H1 (cell line): ENCODE measurements at places on chromosomes 2 and 18. TPM values are rescaled to one million over a fixed set of nuclear protein-coding genes. Genes with fewer than 3 reads are reported as not detected.

DNA sequence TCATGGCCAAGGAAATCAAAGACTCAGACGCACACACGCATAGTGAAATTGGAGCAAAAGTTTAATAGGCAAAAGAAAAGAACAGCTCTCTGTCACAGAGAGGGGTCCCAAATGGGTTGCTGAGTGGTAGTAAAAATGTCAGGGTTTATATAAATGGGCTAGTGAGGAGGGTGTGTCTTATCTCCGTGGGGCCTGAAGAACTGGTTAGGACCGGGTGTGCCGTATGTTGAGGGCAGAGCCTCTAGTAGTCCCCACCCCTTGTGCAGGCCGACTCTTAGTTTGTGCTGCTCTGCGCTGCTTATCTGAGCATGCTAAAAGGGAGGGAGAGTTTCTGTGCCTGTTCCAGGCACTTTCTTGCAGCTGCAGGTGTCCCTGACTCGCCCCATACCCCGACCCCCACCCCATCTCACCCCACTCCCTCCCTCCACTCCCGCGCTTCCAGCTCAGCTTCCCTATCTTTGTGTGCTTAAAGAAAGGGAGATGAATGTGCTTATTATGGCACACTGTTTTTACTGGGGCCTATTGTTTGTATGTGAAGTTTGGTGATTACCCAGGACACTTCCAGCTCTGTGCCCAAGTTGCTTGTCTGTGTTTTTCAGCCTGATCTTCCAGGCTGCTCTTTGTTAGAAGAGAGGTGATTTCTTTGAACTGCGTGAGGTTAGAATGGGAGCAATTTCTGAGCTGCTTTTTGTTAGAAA is 167.4 kb downstream of the SPAG16 start:
- no peak for DNase-seq
- no peak overlapping the region for H3K27ac ChIP-seq
- no peaks in the 10 kb centered on the region for H3K36me3 ChIP-seq
- H3K27me3 ChIP-seq: no peaks in the 10 kb centered on the region

- no peak for DNase-seq
- H3K4me1 ChIP-seq: no peaks in the 10 kb centered on the region; the same call in 1 of the 2 replicates
- no peaks in the 10 kb centered on the region for H3K27me3 ChIP-seq
Measured at GRCh38 chr2:213065583-213066442, 85.6 kb downstream of the IKZF2 start.

The ERMN gene
- not detected in 2 replicates for total RNA-seq

- no peaks in the 10 kb centered on the region for H3K36me3 ChIP-seq
- no peak overlapping the region for H3K4me3 ChIP-seq
- H3K4me1 ChIP-seq: peaks cover 33% of the 10 kb centered on the region
- H3K27ac ChIP-seq: peak overlapping the region; percentile 75
- H3K27me3 ChIP-seq: no peaks in the 10 kb centered on the region
Measured at GRCh38 chr2:188303363-188304031, 11.8 kb downstream of the GULP1 start.

The SCYGR4 gene
- not detected in 2 replicates for total RNA-seq

DNA sequence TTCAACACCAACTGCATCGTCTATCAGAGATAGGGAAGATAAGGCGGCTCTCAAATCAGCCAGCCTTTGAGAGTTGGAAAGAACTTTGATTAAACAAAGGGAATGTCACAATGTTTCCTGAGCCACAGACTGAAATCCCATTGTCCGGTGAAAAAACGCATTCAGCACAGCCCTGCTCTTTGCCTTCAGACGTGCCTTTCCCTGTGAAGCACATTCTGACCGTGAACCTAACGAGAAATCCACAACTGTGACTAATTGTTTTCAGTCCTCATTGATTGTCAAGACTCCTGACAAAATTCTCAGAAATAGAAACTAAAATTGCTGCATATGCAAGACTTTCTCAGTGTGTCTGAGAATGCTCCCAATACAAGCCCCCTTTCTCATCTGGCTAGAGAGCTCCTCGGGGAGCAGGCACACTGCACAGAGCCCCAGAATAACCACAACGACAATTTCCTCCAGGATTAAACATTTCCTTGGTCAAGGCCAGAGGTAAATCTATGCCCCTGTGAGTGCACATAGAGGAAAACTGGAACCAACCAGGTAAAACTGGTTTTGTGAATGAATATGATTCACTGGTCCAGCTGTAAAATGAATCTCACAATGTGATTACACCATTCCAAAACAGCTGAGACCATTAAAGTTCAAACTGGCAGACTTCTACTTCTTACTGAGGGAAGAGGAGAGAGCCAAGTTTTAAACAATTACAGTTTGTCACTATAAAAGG is 561.9 kb upstream of the ID2 start:
- no peaks in the 10 kb centered on the region; the same call in 1 of the 2 replicates for H3K4me1 ChIP-seq
- H3K27ac ChIP-seq: no peak overlapping the region
- H3K36me3 ChIP-seq: no peaks in the 10 kb centered on the region
- no peak for DNase-seq
- H3K27me3 ChIP-seq: no peaks in the 10 kb centered on the region; the same call in 1 of the 2 replicates
- no peak overlapping the region for H3K4me3 ChIP-seq

DNA sequence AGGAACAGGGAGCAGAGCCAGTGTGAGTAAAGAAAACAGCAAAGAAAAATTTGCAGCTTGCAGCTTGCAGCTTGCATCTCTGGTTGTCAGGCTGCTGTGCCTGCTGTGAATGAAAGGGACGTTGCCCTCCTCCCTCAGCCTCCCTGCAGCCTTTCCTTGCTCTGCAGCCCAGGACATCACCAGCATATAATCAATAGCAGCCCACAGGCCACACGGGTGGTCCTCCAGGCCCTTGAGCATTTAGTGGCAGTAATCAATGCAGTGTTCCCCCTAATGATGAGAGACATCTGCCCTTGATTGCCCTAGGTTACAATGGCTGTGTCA is 122.2 kb upstream of the TACR1 start:
- no peaks in the 10 kb centered on the region for H3K27me3 ChIP-seq
- no peak overlapping the region for H3K4me3 ChIP-seq
- no peak overlapping the region for H3K27ac ChIP-seq
- no peak for DNase-seq
- no peaks in the 10 kb centered on the region; the same call in none of the 2 replicates for H3K4me1 ChIP-seq
- no peaks in the 10 kb centered on the region for H3K36me3 ChIP-seq

The CHCHD5 gene
- total RNA-seq: 27.2 and 30.2 TPM in 2 replicates

DNA sequence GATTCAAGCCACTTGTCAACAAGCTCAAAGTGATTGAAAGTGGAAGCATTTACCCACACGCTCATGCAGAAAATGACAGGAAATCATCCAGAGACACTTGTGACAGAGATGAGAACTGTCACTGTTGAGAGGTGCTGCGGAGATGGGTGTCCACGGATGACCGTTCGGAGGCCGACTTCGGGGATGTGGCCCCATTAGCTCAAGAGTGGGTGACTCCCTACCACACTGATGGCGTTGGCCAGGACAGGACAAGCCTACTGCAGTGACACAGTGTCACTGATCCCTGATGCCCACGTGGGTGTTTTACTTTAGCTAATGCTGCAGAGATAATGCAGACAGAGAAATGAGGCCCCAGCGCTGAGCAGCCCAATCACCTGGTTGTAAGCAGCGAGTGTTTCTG is 81.5 kb upstream of the YWHAQ start:
- H3K4me1 ChIP-seq: no peaks in the 10 kb centered on the region
- H3K4me3 ChIP-seq: no peak overlapping the region
- no peaks in the 10 kb centered on the region for H3K36me3 ChIP-seq

- no peaks in the 10 kb centered on the region for H3K4me1 ChIP-seq
- no peaks in the 10 kb centered on the region for H3K27me3 ChIP-seq
- H3K4me3 ChIP-seq: no peak overlapping the region
- no peak overlapping the region for H3K27ac ChIP-seq
- no peaks in the 10 kb centered on the region for H3K36me3 ChIP-seq
- no peak for DNase-seq
Measured at GRCh38 chr2:68806511-68807109, 64.6 kb downstream of the BMP10 start.

- no peak overlapping the region for H3K27ac ChIP-seq
- H3K36me3 ChIP-seq: no peaks in the 10 kb centered on the region
- no peaks in the 10 kb centered on the region for H3K27me3 ChIP-seq
- no peak for DNase-seq
- H3K4me1 ChIP-seq: no peaks in the 10 kb centered on the region
Measured at GRCh38 chr2:24544456-24545115, 53.5 kb downstream of the NCOA1 start.

DNA sequence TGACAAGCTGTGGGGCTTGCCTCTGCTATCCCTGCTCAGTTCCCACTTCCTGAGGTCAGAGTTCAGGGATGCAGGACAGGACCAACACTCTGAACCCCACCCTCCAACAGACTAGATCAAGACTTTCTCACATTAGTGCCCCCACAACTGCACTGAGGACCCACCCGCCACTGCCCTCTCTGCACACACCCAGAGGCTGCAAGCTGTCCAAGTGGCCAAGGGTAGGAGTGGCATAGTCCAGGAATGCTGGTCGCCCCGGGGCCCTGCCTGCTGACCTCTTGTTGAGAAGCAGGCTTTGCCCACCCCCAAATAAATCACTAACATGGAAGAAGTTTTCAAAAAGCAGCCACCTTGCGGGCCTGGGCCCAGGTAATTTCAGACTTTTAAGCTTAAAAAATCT is 5.5 kb upstream of the KIF1A start:
- H3K27ac ChIP-seq: no peak overlapping the region
- peaks cover 5% of the 10 kb centered on the region for H3K27me3 ChIP-seq
- no peak for DNase-seq
- H3K4me3 ChIP-seq: no peak overlapping the region

The PER2 gene
- 5.5 TPM in 2 replicates for total RNA-seq

The CDK5R2 gene
- total RNA-seq: not detected in 2 replicates

The FAM228A gene
- not detected in 2 replicates for total RNA-seq

DNA sequence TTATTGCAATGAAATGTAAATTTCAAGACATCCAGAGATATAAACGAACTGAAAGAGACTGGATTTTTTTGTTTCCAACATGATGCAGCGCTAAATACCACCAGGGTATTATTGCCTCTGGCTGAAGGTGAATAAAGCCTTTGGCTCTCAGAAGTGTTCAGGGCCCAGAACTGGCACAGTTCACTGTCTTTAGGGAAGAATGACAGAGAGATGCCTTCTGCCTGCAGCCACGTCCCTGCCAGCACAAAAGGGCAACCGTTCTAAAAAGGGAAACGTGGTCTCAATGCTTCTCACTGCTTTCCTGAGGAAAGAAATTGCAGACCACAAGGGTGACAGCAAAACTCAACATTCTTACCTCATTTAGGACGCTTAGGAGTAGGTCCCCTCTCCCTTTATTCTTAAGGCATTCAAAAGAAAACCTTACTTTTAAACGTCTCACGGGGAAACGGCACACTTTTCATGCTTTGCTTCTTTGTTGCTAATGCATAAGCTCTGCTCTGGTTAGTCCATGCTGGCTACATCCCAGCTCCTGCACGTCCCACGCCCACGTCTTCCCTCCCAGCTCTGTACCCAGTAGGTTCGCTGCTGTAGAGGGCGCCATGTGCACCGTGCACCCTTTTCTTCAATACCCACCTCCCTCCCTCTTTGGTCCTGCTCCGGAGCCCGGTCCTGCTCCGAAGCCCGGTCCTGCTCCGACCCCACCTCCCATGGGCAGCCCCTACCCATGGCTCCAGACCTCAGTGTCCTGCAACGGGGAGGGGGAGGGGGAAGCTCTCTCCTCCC is 171.0 kb downstream of the HRH4 start:
- H3K36me3 ChIP-seq: no peaks in the 10 kb centered on the region
- H3K27ac ChIP-seq: no peak overlapping the region
- no peaks in the 10 kb centered on the region for H3K27me3 ChIP-seq
- 0 out of 2 replicates have a peak, but pooled peaks cover 2% of the 10 kb centered on the region for H3K4me1 ChIP-seq
- H3K4me3 ChIP-seq: no peak overlapping the region
- no peak for DNase-seq

The KATNAL2 gene
- total RNA-seq: 8.8 and 15.2 TPM in 2 replicates

The LYPD6B gene
- 2.2 and 3.0 TPM in 2 replicates for total RNA-seq

GRCh38 chr2:179170901-179171300 is 93.7 kb downstream of the SESTD1 start:
- H3K27me3 ChIP-seq: no peaks in the 10 kb centered on the region
- H3K4me3 ChIP-seq: no peak overlapping the region
- H3K4me1 ChIP-seq: no peaks in the 10 kb centered on the region
- no peaks in the 10 kb centered on the region; the same call in 1 of the 2 replicates for H3K36me3 ChIP-seq
- no peak overlapping the region for H3K27ac ChIP-seq

The SAG gene
- total RNA-seq: not detected in 2 replicates

- H3K36me3 ChIP-seq: no peaks in the 10 kb centered on the region
- H3K4me1 ChIP-seq: no peaks in the 10 kb centered on the region; the same call in none of the 2 replicates
- no peak within 1 kb of the TSS for H3K27ac ChIP-seq
- peak; percentile 64 for DNase-seq
- peaks cover 18% of the 10 kb centered on the region for H3K27me3 ChIP-seq
Measured at GRCh38 chr18:61892683-61893308, at the start of gene RNF152. RNF152 (minus strand) TSS chr18:61893007; CDS start chr18:61816463, 76,544 bp downstream.

DNA sequence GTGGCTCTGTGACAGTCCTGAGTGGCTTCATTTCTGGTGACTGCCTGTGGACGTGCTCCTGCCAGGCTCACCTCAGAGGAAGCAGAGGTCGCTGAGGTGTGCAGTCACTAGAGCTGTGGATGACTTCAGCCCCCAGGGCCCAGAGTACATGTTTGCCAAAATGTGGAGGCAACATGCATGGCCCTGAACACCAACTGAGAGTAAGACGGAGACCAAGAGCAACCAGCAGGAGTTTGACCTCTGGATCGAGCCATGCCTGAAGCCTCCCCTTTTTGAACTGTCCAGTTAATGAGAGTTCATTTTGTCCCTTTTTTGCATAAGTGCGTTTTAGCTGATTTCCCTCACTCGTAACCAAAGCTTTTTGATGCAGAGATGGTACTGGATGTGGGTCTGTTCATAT is 184.9 kb downstream of the RTP5 start:
- H3K36me3 ChIP-seq: no peaks in the 10 kb centered on the region
- no peak overlapping the region for H3K27ac ChIP-seq
- H3K27me3 ChIP-seq: peaks cover 5% of the 10 kb centered on the region
- no peaks in the 10 kb centered on the region for H3K4me1 ChIP-seq
- no peak for DNase-seq

The CACNB4 gene
- total RNA-seq: 4.0 and 4.1 TPM in 2 replicates

The DIPK1C gene
- total RNA-seq: not detected in 2 replicates

- no peak for DNase-seq
- no peaks in the 10 kb centered on the region for H3K4me1 ChIP-seq
- H3K27ac ChIP-seq: no peak overlapping the region
Measured at GRCh38 chr18:323253-323622, 55.4 kb upstream of the THOC1 start.

GRCh38 chr2:80887841-80888378 is 583.4 kb upstream of the LRRTM1 start:
- no peaks in the 10 kb centered on the region for H3K4me1 ChIP-seq
- no peak overlapping the region for H3K27ac ChIP-seq
- H3K36me3 ChIP-seq: no peaks in the 10 kb centered on the region
- no peaks in the 10 kb centered on the region for H3K27me3 ChIP-seq
- H3K4me3 ChIP-seq: no peak overlapping the region
- no peak for DNase-seq

DNA sequence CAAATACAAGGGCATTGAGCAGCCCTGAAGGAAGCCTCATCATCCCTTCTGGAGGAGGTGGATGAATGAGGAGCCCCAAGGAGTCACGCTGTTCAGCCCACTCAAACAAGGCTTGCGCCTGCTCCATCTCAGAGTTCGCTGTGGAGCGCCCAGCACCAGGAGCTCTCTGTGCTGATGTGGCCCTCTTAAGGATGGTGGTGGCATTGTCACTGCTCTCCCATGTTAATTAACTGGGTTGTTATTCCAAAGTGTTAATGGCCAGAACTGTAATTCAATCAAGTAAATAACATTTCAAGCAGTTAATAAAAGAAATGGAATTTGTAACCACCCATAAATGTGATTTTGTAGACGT is 726.0 kb upstream of the RAB6C start:
- H3K27me3 ChIP-seq: no peaks in the 10 kb centered on the region
- no peak overlapping the region for H3K27ac ChIP-seq
- H3K4me1 ChIP-seq: no peaks in the 10 kb centered on the region
- no peaks in the 10 kb centered on the region for H3K36me3 ChIP-seq
